ENCODE measurements at places on chromosomes 16 and 17.

- DNase-seq, result no peak
These were observed 13.5 kb upstream of the ADGRG1 start for GRCh38 chr16:57614944-57615343.

- DNase-seq, result no peak
These were observed 111.8 kb downstream of the NTN1 start for GRCh38 chr17:9132944-9133610.

DNA sequence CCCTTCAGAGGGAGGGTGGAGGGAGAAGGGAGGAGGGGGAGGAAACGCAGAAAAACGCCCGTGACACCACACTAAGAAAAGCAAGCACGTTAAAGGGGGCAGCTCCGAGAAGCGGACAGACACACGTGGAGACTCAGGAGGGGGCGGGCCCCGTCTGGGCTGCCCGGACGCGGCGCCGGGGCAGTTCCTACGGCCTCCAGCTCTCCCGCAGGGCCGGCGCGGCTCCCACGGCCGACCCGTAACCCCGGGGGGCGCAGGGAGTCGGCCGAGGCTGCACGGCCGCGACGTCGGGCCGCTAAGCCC, 362 bp downstream of the KLHDC4 start:
- peak; percentile 7 for DNase-seq

DNA sequence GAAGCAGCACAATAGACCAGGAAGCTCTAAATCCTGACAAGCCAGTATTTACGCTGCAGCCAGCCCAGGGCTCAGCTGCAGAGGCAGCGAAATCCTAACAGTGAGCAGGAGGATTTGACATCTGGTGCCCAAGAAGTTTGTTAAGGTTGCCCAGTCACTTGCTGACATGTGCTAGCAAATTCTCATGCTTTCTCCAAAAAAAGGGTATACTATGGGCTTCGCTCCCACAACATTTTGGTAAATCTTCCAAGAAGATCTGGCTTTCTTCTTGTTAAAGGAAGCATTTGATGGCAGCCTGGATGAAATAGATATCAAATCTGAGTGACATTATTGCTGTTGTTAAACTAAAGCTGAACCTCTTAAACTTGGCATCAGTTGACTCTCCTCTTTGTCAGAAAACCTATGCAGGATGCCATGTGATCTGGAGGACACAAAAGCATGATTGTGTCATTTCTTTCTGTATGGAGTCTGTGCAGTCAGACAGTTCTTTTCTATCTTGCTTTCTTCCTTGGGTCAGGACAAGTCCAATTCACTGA, 949.7 kb upstream of the RBFOX1 start:
- no peak for DNase-seq

DNA sequence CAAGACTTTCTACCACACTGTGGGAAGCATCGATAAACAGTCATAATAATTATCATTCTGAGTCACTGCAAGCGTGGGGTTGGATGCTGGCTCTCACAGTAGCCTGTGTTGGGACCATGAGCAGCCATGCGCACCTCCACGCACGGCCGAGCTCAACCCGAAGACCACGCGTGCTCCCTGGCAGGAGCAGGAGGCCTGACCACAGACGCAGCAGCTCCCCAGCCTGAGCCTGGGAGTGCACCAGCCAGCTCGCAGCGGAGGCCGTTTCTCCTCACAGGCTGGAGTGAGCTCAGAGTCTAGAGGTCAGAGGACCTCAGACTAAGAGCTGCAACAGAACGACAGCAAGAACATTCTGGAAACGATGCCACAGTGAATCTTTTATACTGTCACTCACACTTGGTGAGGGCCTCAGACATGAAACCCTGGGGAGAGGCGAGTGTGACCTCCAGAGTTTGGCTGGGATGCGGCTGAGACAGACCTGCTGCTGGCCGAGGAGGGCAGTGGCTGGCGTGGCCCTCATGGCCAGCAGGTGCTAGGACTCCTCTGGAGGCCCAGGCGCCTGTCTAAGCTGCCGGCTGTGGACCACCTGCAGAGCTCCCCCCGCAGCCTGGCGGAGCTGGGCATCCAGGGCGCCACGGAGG, 6.0 kb downstream of the NDUFAF8 start:
- no peak for DNase-seq

- DNase-seq, result no peak
These were observed 43.5 kb downstream of the ABAT start for GRCh38 chr16:8717892-8718415.

DNA sequence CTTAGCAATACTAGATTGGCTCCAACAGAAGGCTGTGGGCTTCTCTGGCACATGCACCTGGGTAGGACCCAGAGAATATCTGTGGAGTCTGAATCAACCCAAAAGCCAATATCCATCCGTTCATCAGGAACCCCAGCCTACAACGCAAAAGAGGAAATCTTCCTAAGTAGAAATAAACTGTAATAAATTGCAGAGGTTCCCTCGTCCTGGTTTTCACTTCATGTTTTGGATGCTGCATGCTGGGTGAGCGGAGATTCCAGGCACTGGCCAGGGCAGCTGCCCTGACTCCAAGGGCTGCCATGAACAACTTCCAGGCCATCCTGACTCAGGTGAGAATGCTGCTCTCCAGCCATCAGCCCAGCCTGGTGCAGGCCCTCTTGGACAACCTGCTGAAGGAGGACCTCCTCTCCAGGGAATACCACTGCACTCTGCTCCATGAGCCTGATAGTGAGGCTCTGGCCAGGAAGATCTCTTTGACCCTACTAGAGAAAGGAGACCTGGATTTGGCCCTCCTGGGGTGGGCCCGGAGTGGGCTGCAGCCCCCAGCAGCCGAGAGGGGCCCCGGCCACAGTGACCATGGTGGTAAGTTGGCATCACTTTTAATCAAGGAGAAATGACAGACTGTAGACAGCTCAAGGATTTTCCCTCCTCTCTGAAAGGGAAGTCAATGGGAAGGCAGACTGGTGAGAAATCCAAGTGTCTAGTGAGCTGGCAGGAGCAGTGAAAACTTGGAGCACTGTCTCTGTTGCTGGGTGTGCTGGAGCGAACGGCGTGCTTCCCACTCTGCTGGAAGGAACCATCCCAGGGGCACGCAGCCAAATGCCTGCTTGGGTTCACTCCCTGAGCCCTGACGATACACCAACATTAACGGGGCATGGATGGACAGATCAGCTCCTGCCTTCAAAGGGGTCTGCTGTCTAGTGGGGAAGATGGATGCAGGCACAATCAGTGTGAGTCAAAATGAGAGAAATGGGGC, 10.7 kb upstream of the CIITA start:
- DNase-seq, result no peak

DNA sequence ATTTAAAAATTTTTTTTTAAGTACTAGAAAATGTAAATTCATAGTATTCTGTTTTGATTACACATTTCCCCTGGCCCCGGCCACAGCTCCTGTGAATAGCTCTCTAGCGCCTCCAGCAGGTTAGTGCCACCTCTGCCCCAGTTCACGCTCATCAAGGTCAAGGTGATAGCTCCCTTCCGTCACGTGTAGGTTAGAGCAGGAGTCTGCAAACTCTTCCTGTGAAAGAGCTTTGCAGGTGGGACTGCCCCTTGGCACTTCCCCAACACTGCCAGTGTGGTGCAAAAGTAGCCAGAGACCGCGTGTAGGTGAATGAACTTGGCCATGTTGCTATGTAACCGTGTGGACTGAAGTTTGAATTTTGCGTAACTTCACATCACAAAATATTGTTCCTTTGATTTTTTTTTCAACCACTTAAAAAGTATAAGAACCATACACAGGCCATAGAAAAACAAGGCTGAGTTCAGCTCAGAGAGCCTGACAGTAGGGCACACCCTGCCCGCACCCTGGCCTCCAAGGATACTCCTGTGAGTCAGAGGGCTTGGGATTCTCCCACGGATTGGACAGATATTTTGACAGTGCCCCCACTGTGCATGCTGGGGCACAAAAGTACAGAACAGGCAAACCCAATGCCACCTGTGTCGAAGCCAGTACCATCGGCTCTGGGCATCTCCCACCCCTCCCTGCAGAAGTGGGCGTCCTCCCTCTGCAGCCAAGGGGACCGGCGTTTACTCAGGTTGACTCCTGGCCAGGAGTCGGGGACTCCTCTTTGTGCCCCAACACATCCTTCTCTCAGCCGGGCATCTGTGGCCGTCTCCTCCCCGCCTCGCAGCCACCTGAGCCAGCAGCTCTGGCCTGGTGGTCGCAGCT, 92.0 kb upstream of the CHMP6 start:
- DNase-seq, result peak; percentile 28

DNA sequence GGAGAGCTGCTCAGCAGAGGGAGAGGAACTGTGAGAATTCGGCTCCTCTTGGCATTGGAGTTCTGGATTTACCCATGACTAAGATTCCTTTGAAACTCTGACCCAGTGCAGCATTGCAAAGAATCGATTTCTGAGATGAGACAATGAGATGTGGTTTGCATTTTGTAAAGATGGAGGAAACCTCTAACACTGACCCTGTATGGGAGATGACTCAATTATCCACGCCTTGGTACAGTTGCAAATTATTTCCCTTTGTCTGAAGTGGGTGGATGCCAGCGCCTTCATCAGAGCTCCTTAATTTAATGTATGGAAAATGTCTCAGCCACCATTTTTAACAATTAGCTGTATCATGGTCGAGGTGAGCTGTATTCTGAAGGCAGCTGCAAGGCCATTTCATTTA, 53.4 kb downstream of the NUP93 start:
- peak; percentile 7 for DNase-seq

- DNase-seq, result peak; percentile 78
These were observed 138.2 kb downstream of the C16orf95 start for GRCh38 chr16:87178977-87179376.

DNA sequence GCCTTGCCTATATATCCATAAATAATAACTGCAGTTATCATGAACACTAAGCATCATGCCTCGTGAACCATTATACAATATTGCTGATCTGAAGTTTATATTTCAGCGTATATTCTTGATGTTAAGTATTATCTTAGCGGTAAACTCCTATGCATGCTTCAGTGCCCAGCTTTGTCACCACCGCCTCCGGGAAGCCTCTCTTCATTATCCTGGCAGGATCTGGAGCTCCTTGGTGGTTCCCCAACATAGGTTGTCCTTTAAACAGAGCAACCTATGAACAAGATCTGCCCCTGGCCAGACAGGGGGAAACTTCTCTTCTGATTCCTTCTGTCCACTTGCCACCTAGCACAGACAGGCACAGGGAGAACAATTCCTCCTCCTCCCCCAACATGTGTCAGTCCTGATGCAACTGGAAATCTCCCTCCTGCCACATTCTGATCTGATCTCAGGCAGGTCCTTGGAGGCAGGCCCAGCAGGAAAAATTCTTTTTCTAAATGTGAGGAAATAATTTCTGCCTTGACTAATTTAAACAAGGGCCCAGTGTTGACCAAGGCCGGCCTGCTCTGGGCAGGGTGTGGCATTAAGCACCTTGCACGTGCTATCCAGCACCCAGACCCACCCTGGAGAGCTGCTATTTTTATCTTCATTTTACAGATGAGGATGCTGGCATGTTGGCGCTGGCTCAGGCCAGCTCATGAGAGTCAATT, 22.4 kb downstream of the SPNS2 start:
- DNase-seq, result peak; percentile 37

DNA sequence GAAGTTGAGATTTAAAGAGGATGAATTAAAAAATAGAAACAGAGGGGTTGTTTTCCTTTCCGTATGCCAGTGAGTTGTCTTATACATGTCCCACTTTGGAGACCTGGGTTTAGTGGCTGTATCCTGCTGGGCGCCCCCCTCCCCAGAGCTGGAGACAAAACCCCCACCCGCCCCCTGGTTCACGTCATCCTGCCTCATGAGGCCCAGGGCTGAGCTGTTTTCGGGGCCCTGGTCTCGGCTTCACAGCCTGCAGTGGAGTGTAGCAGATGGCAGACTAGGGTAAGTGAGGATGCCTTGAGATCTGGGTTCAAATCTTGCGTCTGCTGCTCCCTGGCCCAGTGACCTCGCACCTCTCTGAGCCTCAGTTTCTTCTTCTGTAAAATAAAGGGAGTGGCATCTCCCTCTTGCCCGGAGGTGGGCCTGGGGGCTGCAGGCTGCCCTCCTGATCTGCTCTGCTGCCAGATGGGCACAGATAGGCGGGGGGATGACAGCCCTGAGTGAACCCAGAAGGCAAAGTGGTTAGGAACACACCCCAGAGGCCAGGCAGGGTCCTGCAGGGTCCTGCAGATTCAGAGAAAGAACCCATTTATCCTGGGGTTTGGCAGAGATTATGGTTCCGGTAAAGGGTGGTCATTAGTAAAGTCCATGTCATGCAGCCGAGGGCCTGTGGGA, 45.1 kb downstream of the SOCS3 start:
- no peak for DNase-seq

DNA sequence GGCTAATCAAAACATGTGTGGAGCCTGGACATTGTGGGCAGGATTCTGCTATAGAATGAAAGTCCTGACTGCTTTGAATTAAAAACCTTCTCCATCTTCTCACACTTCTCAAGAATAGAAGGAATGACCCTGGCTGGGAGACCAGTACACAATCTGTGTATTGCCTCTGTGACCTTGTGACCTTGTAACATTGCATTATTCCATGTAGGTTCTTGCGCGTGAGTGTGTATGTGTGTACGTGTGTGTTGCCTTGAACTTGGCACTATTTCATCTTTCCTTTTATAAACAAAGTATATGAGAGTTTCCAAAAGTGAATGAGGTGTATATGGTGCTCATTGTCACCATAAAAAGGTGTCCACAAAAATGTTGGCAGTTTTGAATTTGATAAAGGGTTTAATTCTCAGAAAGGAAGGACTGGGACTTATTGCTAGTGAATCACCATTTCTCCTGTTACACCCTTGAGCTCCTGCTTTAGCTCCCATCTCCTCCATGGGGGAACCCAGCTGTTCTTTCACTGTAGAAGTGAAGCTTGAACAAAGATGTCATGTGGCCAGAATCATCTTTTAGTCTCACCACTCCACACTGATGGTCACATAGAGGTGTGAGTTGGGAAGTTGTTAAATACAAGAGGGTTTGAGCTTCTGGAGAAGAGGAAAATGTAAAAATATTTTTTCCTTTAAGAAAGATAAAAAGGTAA, 244.9 kb downstream of the FTO start:
- DNase-seq, result no peak

DNA sequence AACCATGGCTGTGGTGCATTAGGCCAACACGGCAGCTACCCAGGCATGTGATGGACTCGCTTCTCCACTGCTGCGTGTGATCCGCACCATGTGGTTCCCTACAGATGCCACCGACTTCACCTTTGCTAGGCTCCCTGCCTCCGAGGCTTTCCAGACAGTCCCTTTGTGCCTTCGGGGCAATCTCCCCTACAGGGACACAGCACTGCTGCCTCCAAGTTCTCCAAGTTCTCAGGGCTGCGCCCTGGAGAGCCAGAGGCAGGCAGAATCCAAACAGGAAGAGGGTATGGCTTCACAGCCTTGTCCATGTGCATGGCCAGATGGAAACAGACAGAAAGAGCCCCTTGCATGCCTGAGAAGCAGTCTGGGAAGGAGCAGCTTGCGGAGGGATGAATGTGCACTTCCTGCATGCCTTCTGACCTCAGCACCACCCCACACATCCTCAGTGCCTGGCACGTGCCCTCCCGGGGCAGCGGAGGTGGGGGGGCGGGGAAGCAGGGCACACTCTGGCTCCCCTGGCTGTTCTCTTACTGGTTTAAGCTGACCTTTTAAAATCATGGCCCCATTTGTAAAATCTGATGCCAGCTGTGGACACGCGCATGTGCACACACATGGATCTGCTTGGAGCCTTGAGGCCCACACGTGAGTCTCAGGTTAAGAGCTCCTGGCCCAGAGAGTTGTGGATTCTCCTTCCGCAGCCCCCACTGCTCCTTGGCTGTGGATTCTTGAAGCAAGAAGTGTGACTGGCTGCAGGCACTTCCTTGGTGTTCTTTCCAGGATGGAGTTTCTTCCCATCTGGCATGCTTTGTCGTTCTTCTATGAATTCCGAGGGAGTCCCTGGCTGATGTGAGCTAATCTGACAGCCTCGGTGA, 55.3 kb upstream of the MTSS2 start:
- peak; percentile 81 for DNase-seq

- no peak for DNase-seq
These were observed 131.4 kb downstream of the CA10 start for GRCh38 chr17:52027081-52027480.

- no peak for DNase-seq
These were observed 328.1 kb downstream of the C16orf95 start for GRCh38 chr16:86988920-86989696.
